ENCODE measurements at places on chromosomes 2 and 18.
A peak's percentile ranks its signal among the peaks of the same experiment; 100 is the strongest.

DNA sequence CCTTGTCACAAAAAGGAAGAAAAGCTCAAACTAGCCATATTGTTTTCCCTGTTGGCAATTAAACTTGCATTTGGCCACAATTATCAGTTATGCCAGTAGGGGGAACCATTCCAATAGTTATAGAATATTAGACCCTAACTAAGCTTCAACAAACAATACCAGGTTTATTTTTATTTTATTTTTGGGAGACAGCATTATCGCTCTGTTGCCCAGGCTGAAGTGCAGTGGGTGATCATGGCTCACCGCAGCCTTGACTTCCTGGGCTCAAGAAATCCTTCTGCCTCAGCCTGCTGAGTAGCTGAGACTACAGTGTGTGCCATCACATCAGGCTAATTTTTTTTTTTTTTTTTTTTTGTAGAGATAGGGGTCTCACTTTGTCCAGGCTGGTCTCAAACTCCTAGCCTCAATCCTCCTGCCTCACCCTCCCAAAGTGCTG, 102.1 kb downstream of the ATAD2B start:
- no peak for DNase-seq

DNA sequence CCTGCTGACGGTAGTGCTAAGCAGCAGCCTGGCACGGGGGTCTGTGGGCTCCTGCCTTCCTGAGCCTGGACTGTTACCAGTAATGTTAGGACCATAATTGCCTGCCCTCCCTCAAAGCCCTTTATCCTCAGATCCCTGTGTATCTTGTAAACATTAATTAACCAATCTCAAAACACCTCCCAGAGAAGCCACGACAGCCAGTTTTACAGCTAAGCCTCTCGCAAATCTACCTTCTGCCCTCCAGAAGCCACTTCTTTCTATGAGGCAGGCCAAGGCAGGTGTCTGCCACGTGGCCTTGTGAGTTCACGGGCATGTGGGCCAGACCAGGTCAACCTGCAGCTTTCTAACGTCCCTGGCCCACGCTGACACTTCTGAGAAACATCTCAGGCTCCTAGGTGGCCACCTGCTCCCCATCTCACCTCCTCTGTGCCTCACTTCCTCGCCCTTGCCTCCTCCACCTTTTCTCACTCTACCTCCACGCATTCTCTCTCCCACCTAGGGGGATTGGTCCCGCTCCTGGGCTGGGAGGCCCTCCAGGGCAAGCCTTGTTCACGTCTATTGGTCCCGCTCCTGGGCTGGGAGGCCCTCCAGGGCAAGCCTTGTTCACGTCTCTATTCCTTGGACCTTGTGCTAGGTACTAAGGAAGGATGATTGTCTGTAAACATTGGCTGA, 64.3 kb downstream of the EDAR start:
- DNase-seq, result no peak

- DNase-seq, result no peak
Observed at GRCh38 chr2:222780051-222780450, 80.8 kb upstream of the ACSL3 start.

- DNase-seq, result no peak
Observed at GRCh38 chr2:3535794-3536681, 16.7 kb upstream of the ADI1 start.

DNA sequence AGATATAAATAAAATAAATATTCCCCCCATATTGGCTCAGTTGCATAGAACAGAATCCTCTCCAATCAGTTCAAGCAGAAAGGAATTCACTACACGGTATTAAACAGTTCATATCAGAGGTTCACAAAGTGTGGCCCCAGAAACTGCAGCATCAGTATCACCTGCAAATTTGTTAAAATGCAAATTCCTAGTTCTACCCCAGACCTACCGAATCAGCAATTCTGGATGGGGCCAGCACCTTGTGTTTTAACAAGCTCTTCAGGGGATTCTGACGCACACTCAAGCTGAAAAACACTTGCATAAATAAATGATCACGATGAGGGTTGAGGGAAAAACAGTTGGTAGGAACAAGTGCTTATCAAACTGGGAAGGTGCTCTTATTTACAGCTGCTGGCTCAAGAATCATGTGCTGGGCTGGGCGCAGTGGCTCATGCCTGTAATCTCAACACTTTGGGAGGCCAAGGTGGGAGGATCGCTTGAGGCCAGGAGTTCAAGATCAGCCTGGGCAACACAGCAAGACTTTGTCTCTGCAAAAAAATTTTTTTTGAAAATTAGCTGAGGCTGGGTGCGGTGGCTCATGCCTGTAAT, 6.4 kb downstream of the GTF3C2 start:
- no peak for DNase-seq

- DNase-seq, result no peak
Observed at GRCh38 chr2:134466141-134466540, 212.3 kb downstream of the MGAT5 start.

DNA sequence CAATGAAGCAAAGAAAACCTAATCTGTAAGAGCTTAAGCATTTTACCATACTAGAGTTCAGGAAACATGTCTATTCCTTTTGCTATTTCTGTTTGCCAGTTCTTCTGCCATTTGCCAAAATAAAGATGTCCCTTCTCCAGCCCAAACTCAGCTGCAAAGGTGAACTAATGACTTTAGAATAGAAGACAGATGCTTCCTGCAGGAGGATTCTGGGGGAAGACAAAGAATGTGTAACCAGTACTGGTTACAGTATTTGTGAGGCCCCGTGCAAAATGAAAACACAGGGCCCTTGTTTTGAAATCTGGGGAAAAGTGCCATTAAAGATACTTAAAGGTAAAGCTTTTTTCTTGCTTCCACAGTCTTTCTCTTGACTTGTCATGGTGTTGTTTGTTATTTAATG, 34.3 kb upstream of the MTX2 start:
- DNase-seq, result no peak

DNA sequence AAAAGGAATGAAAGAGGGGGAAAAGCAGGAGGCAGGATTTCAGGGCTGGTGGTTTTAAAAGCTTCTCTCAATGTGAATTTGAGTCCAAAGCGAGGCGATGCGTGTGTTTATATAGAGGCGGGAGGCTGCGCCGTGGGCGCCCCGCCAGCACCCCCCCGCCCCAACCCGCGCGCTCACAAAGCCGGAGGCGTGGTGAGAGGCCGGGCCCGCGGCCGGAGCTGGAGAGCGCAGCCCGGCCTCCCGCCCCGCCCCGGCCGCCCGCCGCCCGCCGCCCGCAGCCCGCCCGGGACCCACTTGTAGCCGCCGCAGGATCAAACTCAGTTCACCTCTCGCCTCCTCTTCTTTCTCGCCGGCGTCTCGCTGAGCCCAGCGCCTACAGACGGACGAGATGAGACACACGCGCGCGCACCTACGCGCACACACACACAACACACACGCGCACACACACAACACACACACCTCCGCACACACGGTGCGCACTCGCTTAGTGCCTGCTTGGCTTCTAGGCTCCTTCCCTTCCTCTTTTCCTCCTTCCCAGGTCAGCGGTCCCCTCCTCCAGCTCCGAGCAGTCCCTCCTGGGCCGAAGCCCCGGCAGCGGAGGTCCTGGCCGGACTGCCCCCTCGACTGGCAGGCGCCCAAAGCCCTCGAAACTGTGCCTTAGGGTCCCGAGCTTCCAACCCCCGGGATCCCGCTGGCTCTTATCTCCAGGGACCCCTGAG, 1.3 kb upstream of the CYP26B1 start:
- DNase-seq, result peak; percentile 27

DNA sequence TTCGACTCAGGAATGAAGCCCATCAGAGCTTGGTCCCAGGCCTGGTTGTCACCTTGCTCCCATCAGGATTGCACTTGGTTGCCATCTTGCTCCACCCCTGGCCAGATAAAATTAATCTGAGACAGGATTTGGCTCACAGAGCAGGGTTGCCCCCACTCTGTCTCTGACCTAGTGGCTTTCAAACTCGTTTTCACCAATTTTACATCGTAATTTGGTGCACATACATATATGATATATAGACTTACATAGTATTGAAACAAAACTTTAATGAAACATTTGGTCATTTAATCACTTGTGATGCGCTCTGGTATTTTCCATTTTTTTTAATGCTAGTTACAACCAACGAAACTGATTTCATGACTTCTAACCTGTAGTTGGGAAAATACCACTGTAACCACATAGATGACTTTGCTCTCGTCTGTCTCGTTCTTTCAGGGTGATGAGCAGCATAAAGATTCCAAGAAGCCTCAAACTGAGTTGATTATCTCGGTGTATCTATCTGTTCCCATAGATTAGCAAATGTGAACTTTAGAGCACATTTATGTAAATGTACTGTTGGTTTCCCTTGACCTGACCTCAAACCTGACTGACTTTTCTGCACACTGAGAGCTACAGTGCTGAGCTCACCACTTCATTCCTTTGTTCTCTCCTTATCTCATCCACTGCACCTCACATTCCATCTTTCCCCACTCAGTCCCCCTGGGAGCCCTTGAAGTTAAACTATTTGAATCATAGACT, 30.5 kb upstream of the PLB1 start:
- no peak for DNase-seq

- no peak for DNase-seq
Observed at GRCh38 chr2:29296585-29296984, 181.4 kb downstream of the CLIP4 start.

GRCh38 chr2:181306785-181307184, 150.4 kb upstream of the ITGA4 start:
- no peak for DNase-seq

- DNase-seq, result no peak
Observed at GRCh38 chr2:234771176-234771575, 180.6 kb upstream of the SH3BP4 start.

DNA sequence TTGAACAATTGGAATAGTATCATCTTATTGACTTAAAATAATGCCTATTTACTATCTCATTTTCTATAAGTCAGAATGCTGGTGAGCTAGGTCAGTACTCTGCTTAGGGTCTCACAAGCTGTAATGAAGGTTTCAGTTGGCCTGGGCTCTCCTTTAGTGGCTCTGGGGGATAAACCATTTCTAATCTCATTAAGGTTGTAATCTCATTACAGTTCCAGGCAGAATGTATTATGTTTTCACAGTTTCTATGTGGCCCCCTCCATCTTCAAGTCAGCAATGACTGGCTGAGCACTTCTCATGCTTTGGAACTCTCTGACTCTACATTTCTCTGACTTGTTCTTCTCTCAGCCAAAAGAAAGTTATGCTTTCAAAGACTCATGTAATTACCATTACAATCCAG, 163.1 kb downstream of the CCDC178 start:
- no peak for DNase-seq

DNA sequence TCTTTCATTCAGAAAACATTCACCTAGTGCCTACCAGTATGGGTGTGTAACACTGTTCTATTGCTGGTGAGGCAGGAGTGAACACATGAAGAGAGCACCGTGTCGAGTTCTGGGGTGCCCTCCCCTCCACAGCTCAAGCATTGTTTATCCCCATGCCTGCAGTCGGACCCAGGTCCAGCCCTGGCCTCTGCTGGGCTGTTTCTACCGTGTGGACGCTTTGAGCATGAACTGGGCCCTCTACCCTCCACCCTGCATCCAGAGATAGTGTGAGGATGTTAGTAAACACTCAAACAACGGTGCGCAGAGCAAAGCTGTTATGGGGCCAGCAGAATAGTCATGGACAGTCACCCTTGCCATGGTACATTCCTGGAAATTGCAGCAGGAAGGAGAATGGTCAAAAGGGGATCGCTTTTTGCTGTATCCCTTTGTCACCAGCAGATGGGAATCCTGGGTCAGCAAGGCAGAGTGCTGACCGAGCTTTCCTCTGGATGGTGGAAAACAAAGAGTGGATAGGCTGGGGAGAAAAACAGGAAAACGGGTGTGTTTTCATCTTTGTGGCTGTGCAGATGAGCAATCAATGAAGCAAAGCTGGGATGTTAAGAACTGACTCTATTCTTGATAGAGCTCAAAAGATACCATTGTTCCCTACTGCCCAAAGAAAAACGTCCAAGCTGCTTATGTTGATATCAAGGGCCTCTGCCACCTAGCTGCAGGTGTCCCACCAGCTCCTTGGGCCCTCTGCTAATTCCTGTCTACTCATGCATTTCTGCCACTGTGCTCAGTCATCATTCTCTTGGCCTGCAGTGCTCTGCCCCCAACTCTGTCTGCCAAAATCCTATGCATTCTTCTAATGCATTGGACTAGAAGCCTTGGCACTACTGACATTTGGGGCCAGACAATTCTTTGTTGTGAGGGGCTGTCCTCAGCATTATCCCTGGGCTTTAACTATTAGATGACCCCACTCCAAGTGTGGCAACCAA, 38.7 kb downstream of the REEP1 start:
- no peak for DNase-seq

DNA sequence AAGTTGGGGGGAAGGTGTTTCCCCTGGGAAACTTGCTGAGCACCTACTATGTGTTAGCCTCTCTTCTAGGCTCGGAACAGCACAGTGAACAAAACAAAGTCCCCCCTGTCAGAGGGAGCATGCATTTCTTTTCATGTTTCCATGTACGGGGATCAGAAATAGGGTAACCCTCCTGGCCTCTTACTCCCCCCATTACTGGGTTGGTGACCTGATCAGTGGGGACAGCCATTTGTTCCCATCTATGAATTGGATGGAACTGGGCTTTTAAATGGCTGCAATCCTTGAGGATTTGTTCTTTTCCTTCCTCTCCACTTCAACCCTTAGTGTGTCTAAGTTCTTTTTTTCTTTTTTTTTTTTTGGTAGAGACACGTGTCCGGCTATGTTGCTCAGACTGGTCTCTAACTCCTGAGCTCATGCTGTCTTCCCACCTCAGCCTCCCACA, 13.7 kb downstream of the NCL start:
- no peak for DNase-seq

GRCh38 chr2:20141806-20142205, 83.1 kb downstream of the SDC1 start:
- no peak for DNase-seq

GRCh38 chr2:31354837-31355236, 59.7 kb downstream of the XDH start:
- no peak for DNase-seq

DNA sequence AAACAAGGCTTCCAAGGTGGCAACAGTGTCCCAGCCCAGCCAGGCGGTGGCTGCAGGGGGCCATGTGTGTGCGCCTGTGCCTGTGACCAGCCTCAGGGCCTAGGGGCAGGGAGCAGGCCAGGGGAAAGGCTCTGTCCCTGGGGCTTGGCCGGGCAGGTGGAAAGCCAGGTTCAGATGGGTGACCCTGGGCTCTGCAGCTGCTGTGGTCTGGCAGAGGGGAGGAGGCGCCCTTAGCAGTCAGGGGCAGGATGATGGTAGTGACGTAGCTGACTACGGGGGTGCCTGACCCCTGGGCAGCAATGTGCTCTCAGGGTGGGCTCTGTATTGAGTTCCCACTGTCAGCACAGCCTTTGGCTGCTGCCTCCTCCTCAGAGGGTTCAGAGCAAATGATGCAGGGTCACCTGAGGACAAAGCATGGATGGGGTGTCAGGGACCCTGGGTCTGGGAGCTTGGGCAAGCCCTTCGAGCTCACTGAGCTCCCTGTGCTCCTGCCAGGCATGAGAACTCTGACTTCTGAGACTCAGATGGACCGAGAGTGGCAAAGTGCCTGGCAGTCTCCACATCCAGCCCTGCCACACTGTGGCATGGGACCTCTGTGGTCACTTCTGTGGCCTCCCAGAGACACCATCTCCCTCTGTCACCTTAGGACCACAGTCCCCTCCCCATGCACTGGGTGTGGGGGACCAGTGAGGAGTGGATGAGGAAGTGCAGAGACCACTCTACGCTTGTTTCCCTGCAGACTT, 56.6 kb upstream of the ALPP start:
- DNase-seq, result no peak

- no peak for DNase-seq
Observed at GRCh38 chr2:158407031-158407430, 49.5 kb downstream of the CCDC148 start.

All from anterior cingulate cortex (tissue), 58 donors.